ENCODE measurements at places on chromosomes 13 and 19. TPM values are rescaled to one million over a fixed set of nuclear protein-coding genes. Genes with fewer than 3 reads are reported as not detected.
A peak's percentile ranks its signal among the peaks of the same experiment; 100 is the strongest.

DNA sequence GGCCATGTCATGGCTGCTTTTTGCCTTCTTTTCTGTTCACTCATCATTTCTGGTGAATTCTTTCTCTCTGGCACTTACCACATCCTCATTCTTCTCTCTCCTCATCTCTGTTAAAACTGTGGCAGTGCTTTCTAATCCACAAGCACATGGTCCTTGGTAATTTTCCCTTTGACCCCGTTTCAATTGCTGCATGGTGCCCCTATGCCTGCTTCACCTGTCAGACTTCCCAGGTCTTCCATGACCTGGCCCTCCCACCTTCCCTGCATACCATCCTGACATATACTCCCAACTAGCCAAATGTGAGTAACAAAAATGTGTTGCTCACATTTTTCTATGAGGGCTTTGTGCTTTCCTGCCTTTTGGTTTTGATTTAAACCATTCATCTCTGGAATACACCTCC lies 286.5 kb downstream of the MTUS2 start:
- no peak for DNase-seq

GRCh38 chr13:48634636-48635035 lies 19.1 kb upstream of the CYSLTR2 start:
- DNase-seq: no peak

DNA sequence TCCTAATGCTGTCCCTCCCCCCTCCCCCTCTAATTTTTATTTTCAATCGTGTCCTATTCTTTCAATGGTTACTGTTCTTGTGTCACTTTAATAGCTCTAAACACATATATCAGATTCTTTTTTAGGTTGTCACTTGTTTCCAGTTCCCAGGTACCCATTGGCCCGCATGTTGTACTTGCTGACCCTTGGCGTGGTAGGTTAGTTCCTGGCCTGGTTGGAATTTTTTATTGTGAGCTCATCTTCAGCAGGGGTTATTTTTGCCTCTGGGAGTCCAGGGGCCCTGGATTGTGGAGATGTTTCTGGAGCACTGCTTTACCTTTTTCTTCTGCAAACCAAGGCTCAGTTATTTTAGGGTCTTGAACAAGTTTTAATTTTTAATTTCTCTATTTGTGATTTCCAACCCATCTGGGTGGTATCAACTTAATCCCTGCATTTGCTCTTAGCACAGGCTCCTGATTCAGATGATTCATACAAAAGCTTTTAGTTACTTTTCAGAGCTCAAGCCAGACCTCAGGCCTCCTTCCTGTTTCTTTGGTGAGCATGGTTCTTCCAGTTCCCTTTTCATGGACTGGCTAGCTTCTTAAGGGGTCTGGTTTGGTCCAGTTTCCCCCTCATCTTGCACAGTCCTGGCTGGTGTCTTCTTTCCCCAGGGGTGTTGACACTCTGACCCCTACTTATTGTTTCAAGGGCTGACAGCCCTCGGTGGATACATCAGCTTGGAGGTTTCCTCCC lies 220.5 kb downstream of the TM9SF2 start:
- DNase-seq: no peak

DNA sequence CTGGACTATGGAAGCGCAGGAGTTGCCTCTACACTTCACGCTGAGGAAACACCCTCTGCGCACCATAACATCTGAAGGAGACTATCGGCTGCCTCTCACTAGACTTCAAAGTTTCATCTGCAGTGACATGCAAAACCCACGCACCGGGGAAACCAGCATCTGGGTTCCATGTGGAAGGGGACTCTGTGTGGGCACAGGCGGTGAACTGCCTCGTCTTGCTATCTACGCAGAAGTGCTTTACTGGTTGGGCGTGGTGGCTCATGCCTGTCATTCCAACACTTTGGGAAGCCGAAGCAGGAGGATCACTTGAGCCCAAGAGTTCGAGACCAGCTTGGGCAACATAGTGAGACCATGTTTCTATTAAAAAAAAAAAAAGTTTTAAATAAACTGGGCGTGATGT lies 116.4 kb downstream of the STK24 start:
- no peak for DNase-seq

DNA sequence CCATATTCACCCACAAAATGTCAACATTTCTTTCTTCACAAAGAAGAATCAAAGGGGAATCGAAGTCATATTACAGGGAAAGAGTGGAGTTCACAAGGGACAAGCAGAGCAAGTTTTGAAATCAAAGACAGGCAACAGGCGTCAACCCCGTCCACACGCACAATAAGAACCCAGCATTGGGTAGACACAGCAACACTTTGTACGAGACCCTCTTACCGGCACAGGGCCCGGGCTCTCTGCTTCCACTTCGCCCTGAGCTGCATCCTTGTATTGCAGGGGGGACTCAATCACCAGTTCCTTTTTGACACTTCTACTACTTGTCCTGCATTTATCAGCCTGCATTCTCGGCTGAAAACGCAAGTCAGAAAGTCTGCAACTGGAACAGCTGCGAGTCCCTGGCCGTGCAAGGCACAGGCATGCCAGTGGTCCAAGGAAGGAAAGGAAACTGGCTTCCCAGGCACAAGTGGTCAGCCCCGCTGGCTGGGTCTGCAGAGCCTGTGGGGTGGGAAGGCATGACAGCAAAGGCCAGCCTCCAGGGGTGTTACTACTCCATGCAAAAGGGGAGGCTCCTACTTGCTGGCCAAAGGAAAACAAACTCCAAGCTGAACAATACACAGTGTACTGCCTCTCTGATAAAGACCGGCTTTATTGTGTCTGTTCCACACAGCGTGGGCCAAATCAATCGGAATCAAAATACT lies at the start of gene DOCK9:
Gene DOCK9, minus strand, starts transcription at position 497 of the 698 bp plus-strand sequence. Its CDS starts 155 bp downstream, at position 342.
- DNase-seq: peak; percentile 60

DNA sequence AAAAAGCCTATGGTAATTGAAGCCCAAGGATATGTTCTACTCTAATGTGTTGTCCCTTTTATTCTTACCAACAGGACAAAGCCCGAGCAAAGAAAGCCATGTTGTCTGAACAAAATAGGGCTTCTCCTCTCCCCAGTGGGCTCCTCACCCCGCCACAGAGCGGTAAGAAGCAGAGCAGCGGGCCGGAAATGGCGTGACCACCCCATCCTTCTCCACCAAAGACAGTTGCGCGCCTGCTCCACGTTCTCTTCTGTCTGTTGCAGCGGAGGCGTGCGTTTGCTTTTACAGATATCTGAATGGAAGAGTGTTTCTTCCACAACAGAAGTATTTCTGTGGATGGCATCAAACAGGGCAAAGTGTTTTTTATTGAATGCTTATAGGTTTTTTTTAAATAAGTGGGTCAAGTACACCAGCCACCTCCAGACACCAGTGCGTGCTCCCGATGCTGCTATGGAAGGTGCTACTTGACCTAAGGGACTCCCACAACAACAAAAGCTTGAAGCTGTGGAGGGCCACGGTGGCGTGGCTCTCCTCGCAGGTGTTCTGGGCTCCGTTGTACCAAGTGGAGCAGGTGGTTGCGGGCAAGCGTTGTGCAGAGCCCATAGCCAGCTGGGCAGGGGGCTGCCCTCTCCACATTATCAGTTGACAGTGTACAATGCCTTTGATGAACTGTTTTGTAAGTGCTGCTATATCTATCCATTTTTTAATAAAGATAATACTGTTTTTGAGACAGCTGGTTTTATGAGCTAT lies 12.0 kb downstream of the CCNE1 start:
- DNase-seq: no peak

- DNase-seq: no peak
These were observed 12.8 kb upstream of the UPF3A start for GRCh38 chr13:114268344-114269280.

DNA sequence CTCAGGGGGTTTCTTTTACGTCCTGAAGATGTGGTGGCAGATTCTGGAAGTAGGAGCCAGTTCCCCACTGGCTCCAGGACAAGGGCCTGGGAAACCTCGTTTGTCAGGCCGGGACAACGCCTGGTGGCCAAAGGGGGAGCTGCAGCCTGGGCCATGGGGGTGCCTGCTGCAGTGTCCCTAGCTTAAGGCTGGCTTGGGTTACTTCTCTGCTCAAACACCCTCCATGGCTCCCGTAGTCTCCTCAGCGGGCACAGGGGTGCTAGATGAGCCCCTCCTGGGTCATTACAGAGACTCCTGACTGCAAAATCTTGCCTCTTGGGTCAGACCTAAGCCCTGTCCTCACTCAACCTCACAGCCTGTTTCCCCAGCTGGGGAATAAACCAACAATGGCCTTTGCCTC lies 14.7 kb downstream of the CILP2 start:
- peak; percentile 79 for DNase-seq

DNA sequence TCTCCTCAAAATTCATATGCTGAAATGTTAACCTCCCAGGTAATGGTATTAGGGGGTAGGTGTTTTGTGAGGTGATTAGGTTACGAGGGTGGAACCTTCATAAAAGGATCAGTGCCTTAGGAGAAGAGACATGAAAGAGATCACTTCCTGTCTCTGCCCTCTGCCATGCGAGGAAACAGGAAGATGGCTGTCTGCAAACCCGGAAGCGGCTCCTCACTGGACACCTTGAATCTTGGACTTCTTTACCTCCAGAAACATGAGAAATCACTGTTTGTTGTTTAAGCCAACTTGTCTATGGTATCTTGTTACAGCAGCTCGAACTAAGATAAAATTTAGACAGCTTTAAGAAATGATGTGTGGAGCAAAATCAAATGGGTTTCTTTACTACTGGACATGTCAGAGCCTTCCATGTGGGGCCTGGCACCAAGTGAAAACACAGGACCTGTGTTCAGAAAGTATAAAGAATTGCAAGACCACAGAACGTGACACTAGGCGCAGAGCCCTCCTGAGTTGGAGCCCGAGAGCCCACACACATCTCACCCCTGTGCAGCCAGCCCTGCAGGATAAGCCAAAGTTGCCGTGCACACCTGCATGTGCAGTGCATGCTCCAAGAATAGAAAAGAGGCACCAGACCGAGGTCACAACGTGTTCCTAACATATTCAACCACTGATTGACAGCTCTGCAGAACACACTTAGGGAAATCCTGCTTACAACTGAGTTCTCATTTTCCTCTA lies 112.5 kb upstream of the UQCRFS1 start:
- no peak for DNase-seq

GNG8 gene
- total RNA-seq: not detected

KCNC3 gene
- total RNA-seq: 3.4 TPM

IL4I1 gene
- 0.50 TPM for total RNA-seq
